Naive thymus-derived CD8-positive, alpha-beta T cell (primary cell): ENCODE measurements at places on chromosomes 1 and 21.
A peak's percentile ranks its signal among the peaks of the same experiment; 100 is the strongest.

- no peak for DNase-seq
Measured at GRCh38 chr1:175885326-175885725, 141.9 kb upstream of the TNR start.

GRCh38 chr21:25307489-25307888 is 299.8 kb downstream of the MRPL39 start:
- no peak for DNase-seq

DNA sequence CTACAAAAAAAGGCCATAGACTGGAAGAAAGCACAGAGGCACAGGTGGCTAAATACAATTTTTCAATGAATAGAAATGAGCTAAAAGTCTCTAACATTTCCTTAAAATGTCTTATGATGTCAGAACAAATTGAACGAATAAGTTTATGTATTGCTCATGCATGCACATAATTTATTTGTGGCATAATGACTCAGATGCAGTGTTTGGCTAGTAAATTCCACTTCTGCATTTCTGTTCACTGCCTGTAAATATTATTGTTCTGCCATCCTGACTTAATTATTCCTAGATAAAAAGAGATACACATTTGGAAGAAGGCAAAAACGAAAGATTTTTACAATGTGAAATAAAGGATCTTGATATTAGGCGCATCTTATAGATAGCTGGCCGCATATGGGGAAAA is 26.6 kb upstream of the EXO1 start:
- DNase-seq: no peak

GRCh38 chr21:43353282-43354025 is 73.5 kb downstream of the SIK1 start:
- DNase-seq: no peak

GRCh38 chr1:47474278-47475193 is 36.7 kb downstream of the FOXD2 start:
- DNase-seq: no peak

GRCh38 chr1:225911191-225912130 is 12.6 kb downstream of the PYCR2 start:
- DNase-seq: peak; percentile 63

GRCh38 chr1:228292609-228292911 is 84.7 kb downstream of the OBSCN start:
- DNase-seq: no peak

GRCh38 chr1:54125386-54126070 is 27.3 kb downstream of the CDCP2 start:
- no peak for DNase-seq

DNA sequence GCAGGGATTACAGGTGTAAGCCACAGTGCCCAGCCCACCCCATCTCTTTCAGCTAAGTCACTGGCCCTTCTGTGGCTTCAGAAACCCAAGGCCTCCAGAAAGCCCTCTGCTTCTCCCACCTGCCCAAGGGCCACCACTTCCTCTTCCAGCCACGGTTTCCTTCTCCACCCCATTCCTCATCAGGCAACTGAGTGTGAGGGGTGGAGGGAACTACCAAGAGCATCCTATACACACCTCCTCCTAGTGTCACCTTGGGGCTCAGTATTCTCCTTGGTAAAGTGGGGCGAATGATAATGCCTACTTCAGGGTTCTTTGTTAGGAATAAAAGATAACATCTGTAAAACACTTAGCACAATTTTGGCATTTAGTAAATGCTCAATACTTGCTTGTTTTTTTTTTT is 30.0 kb downstream of the KNCN start:
- DNase-seq: no peak

DNA sequence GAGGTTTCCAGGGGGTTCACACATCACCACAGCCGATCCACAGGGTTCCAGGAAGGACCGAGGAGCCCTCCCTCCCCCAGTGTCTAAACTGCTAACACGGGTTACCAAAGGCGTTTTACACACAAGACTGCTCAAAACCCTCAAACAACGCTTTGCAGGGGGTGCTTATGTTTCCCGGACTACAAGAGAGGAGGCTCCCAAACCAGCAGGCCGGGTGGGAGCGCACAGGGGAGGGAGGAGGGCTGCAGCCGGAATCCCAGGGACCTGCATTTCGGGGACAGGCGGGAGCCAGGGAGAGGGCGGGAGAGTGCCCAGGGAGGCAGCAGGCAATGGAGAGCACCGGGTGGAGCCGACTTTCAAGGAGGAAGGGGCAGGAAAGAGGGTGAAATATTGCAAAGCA is 50.8 kb downstream of the ACBD3 start:
- DNase-seq: no peak
